Vagina (tissue), 2 donors: ENCODE measurements at places on chromosomes 6 and 20.

- DNase-seq = no peak
- no peak overlapping the region for H3K4me3 ChIP-seq
- no peaks in the 10 kb centered on the region for H3K27me3 ChIP-seq
- no peak overlapping the region for H3K27ac ChIP-seq
- H3K36me3 ChIP-seq = no peaks in the 10 kb centered on the region
These were observed 18.7 kb downstream of the SOX4 start for GRCh38 chr6:21612067-21612745.

DNA sequence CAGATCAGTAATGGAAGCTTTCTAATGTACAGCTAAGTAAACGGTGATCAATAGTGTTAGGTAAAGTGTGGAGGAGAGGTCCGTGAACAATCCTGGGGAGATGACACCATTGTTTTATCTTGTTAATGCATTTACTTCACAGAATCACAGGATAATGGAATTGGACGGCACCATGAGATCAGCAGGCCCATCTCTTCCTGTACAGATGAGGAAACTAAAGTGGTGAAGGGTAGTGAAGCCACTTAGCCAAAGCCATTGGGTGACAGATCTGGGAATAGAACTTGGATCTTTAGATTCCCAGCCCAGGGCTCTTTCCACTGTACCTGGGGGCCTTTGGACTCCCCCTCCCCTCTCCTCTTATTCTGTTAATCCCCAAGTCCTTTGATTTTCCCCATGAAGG lies 26.2 kb upstream of the IER3 start:
- peak overlapping the region; percentile 63 for H3K27ac ChIP-seq
- H3K27me3 ChIP-seq = no peaks in the 10 kb centered on the region
- H3K4me1 ChIP-seq = peaks cover 19% of the 10 kb centered on the region
- no peak overlapping the region for H3K4me3 ChIP-seq
- H3K36me3 ChIP-seq = no peaks in the 10 kb centered on the region

GRCh38 chr6:100592929-100593328 lies 128.2 kb upstream of the SIM1 start:
- H3K36me3 ChIP-seq = peaks cover 17% of the 10 kb centered on the region
- H3K4me1 ChIP-seq = no peaks in the 10 kb centered on the region
- no peak for DNase-seq

GRCh38 chr6:108944071-108944470 lies 95.8 kb downstream of the ARMC2 start:
- H3K4me1 ChIP-seq = peaks cover 85% of the 10 kb centered on the region
- H3K36me3 ChIP-seq = no peaks in the 10 kb centered on the region
- peak overlapping the region; percentile 89 for H3K27ac ChIP-seq
- no peak overlapping the region for H3K4me3 ChIP-seq
- H3K27me3 ChIP-seq = no peaks in the 10 kb centered on the region
- DNase-seq = no peak

DNA sequence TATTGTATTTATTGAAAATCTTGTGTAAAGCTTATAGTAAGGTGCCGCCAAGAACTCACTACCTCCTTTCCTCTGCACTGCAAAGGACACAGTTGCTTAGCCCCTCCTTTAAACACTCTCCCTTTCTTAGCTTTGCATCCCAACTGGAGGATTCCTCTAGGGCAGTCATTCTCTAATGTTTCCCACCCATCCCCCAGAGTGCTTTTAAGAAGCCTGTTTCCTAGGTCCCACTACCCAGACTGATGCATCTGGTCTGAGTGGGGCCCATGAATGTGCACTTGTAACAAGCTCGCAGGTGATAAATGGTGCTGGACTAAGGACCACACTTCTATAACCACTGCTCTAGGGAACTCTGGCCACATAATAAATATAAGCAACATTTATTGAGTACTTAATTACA lies 55.2 kb downstream of the B4GALT5 start:
- peak overlapping the region; percentile 20 for H3K27ac ChIP-seq
- H3K27me3 ChIP-seq = no peaks in the 10 kb centered on the region
- H3K4me1 ChIP-seq = peaks cover 62% of the 10 kb centered on the region
- no peak for DNase-seq

- no peaks in the 10 kb centered on the region for H3K36me3 ChIP-seq
- no peaks in the 10 kb centered on the region for H3K27me3 ChIP-seq
- H3K27ac ChIP-seq = no peak overlapping the region
- no peak overlapping the region for H3K4me3 ChIP-seq
- no peak for DNase-seq
These were observed 7.8 kb upstream of the PACSIN1 start for GRCh38 chr6:34457742-34458735.
